Stimulated activated CD8-positive, alpha-beta memory T cell treated with anti-CD3 and anti-CD28 coated beads, Interleukin-4, amount 100 ng/mL, for 4 hours (primary cell): ENCODE measurements at places on chromosomes 4 and X.

DNA sequence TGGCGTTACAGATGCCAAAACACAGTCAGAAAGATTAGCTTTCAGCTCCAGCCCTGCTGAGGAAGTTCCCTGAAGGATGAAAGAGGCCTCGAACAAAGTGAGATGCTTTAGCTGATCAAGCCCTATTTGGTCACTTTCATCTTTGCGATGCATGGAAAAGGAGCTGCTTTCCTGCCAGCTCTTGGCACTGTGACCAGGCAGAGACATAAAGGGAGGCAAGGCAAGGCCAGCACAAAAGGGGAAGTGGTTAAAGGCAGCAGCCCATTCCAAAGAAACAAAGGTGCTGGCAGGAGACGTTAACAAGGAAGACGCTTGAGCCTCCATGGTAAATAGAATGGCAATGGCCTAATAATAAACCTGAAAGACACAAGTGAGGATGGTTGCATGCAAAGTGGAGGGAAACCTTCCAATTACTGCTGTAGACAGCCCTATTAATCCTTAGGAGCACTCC is 617.1 kb upstream of the INTU start:
- DNase-seq: no peak

- DNase-seq: no peak
These were observed 8.4 kb downstream of the ZNF280C start for GRCh38 chrX:130260316-130260715.

- no peak for DNase-seq
These were observed 238.1 kb downstream of the FBXO8 start for GRCh38 chr4:174045381-174045780.

GRCh38 chrX:110394651-110395050 is 36.0 kb downstream of the RTL9 start:
- DNase-seq: no peak

GRCh38 chrX:16633754-16634153 is 16.2 kb upstream of the S100G start:
- DNase-seq: no peak

GRCh38 chrX:2503591-2504500 is 3.1 kb upstream of the DHRSX start:
- DNase-seq: no peak

GRCh38 chrX:10401239-10401638 is 219.1 kb downstream of the MID1 start:
- no peak for DNase-seq
